ENCODE measurements at places on chromosomes 16 and 17.

- no peak for DNase-seq
These were observed 60.2 kb upstream of the CLEC18A start for GRCh38 chr16:69890892-69891282.

DNA sequence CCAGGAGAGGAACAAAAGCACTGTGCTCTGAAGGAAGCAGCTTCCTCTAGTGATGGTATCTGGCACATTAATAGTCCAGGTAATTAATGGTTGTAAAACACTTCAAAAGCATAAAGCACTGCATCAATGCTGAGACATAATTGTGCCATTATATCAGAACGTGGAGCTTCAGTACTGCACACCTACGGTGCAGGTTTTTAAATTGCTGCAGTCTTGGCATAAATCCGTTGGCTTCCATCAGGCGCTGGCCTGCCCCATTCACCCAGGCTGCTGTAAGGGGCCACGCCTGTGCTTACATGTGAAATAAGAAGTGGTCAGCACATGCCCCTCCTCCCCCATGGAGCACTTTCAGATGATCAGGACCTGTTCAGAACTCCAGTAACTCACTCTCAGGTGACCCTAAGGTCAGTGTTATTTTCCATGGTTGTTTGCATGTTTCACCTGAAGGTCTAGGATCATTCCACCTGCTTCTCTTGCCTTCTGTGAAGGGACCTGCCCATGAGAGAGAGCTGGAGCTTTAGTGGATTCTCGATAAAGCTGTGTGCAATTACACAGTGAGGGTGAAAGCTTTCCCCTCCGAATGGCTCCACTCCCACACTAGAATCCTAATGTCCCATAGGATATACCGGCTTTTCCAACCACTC is 345.3 kb downstream of the CA10 start:
- DNase-seq, result no peak

GRCh38 chr16:66427871-66428681 is 981 bp downstream of the BEAN1 start:
- DNase-seq, result no peak

GRCh38 chr16:81394966-81395655 is 49.5 kb upstream of the CMIP start:
- DNase-seq, result no peak

- no peak for DNase-seq
These were observed 263.4 kb downstream of the BCAS3 start for GRCh38 chr17:60941028-60941427.

DNA sequence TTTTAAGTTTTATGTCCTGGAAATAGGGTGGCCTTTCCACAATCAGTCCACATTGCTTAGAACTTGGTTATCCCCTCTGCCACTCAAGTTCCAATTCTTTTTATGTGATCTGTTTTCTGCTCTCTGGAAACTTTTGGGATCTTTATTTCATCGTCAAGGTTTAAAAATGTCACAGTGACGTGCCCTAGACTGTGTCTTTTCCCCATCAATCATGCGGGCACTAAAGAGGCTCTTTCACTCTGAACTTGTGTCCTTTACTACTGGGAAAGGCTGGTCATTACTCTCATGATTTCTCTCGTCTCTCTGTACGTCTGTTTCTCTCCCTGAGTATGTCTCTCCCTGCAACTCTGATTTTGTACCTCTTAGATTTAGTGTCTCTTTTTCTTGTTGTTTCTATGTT is 189.8 kb upstream of the AXIN2 start:
- no peak for DNase-seq

All from D721Med (cell line).